Stimulated activated CD8-positive, alpha-beta memory T cell treated with anti-CD3 and anti-CD28 coated beads, Interleukin-7, amount 100 ng/mL, for 4 hours (primary cell): ENCODE measurements at places on chromosomes 4 and X.

GRCh38 chrX:24899391-24899790 is 116.4 kb downstream of the ARX start:
- no peak for DNase-seq

DNA sequence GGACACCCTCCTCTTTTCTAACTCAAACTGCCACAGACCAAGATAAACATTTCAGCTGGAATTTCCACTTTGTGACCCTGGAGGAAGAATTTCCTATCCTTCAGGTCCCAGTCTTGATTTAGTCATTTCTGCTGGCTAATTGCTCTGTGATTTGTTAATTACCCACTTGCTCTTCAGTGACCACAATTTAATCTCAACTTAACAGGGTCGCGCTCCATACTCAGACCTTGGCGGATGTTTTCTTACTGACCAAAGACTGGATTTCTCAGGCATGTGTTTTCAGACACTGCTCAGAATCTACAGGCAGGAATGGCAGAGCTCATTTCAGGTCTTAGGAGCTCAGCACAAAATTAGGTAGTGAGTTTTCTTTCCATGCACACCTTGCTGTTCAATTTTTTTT is 188.9 kb downstream of the ASMT start:
- DNase-seq = no peak

DNA sequence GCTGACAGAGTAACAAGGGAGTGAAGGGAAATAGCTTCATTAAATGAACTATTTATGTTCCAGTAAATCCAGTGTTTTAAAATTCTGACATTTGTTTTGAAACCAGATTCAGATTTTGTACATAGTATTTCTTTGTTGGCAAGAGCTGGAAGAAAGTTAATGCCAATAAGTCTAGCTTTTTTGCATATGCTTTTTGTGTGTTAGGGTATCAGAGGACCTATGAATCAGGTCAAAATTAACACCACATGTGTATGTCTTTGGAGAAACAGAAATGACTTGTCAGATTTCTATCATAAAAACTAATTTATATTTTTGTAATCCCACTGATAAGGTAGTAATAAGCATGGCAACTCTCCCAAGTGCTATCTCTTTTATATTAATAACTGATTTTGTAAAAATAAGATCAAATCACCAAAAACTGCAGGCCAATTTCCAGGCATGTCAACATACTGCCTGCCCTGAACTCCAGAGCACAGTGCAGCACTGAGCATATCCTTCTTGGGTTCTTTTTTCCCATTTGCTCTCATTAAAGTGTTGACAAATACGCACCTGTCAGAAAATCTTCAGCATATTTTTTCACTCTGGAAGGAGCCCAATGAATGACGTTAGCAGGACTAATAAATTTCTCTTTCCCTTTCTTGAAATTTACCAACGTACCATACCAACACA is 65.5 kb downstream of the SH3RF1 start:
- DNase-seq = no peak

- DNase-seq = no peak
Observed at GRCh38 chr4:188975271-188975670, 836.0 kb downstream of the TRIML1 start.

- no peak for DNase-seq
Observed at GRCh38 chr4:160810424-160810823, 1353.4 kb downstream of the FSTL5 start.

- no peak for DNase-seq
Observed at GRCh38 chr4:187075514-187075913, 351.9 kb upstream of the FAT1 start.

DNA sequence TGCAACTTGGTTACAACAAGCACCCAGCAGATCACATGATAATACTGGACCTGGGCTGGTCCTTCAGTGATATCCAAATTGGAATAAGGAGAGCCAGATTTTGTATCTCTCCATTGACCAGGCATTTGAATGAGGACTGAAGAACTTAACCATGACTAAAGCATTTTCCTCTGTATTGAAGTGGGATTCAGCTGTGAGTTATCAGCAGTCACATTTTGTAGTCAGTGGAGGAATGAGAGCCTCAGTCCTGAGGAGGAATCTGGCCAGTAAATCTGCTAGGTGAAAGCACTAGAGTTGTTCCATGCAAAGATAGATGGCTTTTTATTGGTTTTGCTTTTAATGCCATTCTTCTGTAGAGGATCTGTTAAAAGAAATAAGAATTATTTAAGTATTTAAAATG is 1506.0 kb downstream of the PCDH7 start:
- no peak for DNase-seq

DNA sequence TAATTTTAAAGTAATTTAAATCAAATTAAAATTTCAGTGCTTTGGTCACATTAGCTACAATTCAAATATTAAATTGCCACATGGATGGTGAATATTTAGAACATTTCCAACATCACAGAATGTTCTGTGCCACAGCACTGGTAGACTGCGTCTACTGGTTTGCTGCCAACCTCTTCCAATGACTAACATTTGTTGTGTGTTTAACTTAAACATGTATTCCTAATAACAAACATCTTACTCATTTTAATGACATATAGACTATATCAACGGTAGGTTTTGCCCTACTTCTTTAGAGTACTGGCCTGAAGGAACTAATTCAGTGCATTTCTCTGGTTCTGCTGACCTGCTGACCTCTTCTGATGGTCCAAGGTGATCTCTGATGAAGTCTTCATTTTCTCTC is 157.6 kb downstream of the DCK start:
- DNase-seq = no peak

DNA sequence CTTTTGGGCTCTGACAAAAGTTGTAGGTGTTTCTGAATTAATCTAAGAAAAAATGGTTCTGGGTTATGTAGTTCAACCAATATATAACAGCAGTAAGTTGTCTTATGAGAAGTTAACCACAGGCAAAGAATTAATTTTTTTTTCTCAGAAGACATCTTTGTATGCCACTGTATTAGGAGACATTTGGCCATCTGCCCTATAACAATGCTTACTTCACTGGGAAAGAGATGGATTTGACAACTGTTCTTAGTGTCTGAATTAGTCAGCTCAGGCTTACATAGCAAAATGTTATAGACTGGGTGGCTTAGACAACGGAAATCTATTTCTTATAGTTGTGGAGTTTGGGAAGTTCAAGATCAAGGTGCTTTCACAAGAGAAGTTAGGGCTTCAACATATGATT is 508.1 kb downstream of the STIM2 start:
- DNase-seq = no peak

- DNase-seq = no peak
Observed at GRCh38 chrX:108590496-108590895, 145.9 kb downstream of the IRS4 start.

DNA sequence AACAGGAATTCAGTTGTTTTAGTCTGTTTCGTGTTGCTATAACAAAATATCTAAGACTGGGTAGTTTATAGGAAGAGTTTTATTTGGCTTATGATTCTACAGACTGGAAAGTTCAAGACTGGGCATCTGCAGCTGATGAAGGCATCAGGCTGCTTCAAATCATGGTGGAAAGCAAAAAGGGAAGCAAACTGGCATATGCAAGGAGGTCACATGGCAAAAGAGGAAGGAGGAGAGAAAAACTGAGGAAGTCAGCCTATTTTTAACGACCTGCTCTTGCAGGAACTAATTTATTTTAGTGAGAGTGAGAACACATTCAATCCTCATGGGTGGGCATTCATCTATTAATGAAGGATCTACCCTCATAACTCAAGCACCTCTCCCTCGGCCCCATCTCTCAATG is 363.1 kb upstream of the HS3ST1 start:
- DNase-seq = no peak

GRCh38 chr4:109294006-109294405 is 8.5 kb downstream of the COL25A1 start:
- no peak for DNase-seq

DNA sequence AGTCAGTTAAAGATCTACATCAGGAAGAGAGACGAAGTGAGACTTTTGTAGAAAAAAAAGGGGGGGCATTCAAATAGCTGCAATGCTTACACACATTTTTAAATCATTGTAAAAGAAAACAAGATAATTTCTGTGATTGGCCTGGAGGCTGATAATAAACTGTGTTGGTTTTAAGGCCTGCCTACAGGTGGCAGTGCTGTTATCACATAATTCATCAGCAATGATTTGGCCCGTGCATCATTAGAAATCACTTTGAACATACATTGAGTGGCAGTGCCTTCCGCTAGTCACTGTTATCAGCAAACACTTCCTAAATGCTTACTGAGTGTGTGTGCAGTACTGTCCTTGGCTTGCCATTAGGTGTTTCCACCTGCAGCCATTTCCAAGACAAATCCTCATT is 831.9 kb downstream of the TRIML1 start:
- no peak for DNase-seq

DNA sequence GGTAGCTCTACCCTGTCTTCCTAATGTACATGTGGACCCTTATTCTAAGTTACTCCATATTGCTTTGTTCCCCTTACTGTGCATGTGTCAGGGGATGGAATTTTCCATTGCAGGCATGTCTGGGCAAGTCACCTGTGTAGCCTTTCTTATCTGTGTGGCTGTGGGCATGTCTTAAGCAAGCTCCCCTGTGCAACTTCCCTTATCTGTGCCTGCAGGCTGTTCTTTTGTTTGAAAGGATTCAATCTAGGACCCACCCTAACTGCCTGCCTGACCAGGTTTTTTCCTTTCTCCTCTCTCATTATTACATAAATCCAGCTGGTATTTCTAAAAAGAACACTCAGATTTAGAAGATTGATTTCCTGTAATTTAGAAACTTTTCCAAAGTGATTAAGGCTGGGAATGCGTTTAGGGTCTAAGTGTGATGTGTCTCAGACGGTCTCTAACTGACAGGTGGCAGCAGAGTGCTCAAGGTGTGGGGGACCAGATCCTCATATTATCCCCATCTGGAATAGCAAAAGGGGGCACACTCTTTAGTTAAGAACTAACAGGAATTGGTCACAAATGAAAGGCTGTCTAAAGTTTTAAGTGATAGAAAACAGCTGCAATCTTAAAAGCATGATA is 198.9 kb upstream of the PPP1R2C start:
- no peak for DNase-seq

GRCh38 chr4:23972187-23972586 is 82.3 kb upstream of the PPARGC1A start:
- DNase-seq = no peak

- DNase-seq = no peak
Observed at GRCh38 chrX:56791456-56791855, 62.4 kb downstream of the NBDY start.

DNA sequence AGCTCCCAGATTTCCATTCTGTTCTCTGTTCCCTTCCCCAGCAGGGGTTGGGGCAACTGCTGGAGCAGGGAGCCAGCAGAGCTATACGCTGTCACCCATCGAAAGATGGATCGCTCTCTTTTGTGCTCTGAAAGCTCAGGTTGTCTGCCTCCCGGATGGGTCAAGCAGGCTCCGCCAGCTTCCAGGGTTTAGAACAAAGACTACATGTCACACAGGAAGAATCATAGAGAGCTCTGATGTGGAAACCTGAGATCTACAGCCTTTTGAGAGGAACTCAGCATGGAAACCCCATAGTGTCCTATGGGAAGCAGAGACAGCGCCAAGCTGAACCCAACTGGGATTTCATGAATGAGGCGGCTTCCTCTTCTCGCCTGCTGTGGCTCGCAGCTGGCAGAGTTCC is 205.4 kb downstream of the HS3ST1 start:
- no peak for DNase-seq

DNA sequence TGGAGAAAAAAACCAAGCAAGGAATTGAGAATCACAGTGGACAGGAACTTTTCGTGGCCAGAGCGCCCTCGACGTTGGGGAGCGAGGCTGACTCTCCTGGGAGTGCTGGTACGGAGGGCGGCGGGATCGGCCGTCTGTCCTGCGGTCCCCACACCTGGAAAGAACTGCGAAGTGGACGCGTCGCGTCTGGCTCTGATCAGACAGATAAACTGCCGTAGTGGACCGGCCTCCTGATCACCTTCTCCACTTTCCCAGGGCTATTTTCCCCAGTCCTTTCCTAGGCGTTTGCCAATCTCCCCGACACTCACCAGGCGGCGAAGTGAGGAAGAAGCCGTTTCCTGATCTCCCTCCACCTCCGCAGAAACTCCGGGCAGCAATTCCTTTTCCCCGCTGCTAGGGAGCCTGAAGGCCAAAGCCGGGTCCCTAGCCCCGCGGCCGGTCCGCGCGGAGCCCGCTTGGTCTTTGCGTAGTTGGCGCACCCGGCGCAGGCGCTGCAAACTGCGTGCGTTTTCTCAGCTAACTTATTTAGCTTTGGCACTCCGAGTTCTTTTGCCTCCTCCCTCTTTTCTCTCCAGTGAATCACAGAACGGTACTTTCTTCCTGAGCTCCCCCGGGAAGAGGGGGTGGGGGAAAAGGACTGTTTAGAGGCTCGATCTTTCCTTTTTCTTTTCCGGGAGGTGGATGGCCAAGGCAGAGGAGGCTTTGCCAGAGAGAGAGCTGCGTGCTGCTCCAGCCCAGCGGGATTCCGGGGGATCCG is at the start of gene ARSJ:
Gene ARSJ (minus strand): TSS at position 500 of the 757 bp plus-strand sequence. CDS start 813 bp downstream, outside the sequence.
- no peak for DNase-seq

- no peak for DNase-seq
Observed at GRCh38 chr4:138975225-138975624, 40.4 kb upstream of the NOCT start.

DNA sequence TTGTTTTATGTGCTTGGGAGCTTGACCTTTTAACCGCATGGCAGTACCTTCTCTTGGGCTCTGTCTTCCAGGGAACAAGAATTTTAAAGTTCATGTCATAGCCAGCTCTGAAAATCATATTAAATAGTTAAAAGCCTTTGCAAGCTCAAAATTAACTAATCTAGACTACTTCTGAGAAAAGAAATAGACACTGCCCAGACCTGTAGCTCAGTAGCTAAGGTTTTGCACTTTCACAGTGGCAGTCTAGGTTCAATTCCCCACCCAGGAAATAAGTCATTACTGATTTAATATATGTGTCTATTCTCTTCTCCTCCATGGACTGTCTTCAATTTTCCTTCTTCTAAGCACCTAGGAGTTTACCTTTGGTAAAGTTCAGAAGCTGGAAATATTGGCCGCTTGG is 27.4 kb downstream of the HSD17B11 start:
- no peak for DNase-seq

- DNase-seq = no peak
Observed at GRCh38 chrX:108261549-108262203, 170.1 kb downstream of the ATG4A start.

DNA sequence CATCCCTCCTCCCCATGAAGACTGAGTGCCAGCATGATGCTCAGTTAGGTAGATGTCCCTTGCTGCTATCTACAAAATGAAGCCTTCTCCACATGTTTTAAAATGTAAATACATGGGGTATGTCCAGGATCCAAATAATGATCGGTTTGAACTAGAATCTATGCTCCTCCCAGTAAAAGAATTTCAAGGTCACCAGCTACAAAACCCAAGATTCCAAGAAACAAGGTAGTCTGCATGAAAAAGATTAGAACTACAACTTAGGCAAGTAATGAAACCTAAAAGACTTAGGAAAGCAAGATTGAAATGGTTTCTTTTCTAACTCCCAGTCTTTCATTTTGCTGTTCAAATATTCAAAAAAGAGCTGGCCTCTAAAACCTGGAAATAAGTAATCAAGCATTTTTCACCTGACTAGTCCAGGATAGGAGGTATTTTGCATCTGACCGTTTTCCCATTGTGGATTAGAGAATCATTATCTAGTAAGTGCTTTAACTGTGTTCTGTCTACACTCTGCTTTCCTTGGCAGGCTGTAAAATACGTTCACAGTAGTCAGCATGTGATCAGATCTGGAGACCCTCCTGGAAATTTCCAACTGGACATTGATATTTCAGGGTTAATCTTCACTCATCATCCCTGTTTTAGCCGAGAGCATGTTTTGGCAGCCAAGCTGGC is 57.4 kb downstream of the CC2D2A start:
- DNase-seq = no peak
